ENCODE measurements at places on chromosomes 16 and 17. TPM values are rescaled to one million over a fixed set of nuclear protein-coding genes. Genes with fewer than 3 reads are reported as not detected.
A peak's percentile ranks its signal among the peaks of the same experiment; 100 is the strongest.

- DNase-seq: no peak
Measured at GRCh38 chr17:57622683-57623433, 122.2 kb downstream of the CCDC182 start.

- no peak for DNase-seq
Measured at GRCh38 chr17:46027048-46027975, 28.3 kb downstream of the STH start.

- DNase-seq: peak; percentile 42
Measured at GRCh38 chr17:34980681-34981537, 597 bp downstream of the LIG3 start.

The RAB11FIP4 gene
- 65.5 TPM for total RNA-seq

The ORC6 gene
- total RNA-seq: 42.2 TPM
